ENCODE measurements at places on chromosomes 13 and 19. TPM values are rescaled to one million over a fixed set of nuclear protein-coding genes. Genes with fewer than 3 reads are reported as not detected.

Gene CGB2
- not detected for total RNA-seq

Gene ASF1B
- total RNA-seq: 15.9 TPM

Gene CGB1
- not detected for total RNA-seq

Gene NLRP4
- total RNA-seq: not detected

Measured in NCI-H460 (cell line).